ENCODE measurements at places on chromosomes 3 and 15.
A peak's percentile ranks its signal among the peaks of the same experiment; 100 is the strongest.

GRCh38 chr3:174233511-174233910 is 625.6 kb upstream of the NAALADL2 start:
- no peak for DNase-seq

DNA sequence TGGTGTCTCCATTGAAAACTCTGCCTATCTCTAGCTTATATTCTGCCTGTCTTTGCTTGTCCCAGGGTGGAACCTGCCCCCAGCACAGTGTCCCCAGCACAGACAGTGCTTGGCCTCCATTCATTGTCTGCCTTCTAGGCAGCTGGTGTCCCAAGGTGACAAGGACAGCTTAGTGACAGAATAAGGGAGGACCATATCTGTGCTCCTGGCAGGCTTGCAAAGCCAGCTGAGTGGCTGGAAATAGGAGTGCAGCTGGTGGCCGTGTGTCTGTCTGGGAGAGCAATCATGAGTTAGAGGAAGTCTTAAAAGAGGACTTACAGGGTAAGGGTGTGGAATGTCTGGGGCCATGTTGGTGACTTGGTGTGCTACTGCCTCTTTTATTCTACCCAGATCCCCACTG is 33.4 kb downstream of the SCN5A start:
- no peak for DNase-seq

DNA sequence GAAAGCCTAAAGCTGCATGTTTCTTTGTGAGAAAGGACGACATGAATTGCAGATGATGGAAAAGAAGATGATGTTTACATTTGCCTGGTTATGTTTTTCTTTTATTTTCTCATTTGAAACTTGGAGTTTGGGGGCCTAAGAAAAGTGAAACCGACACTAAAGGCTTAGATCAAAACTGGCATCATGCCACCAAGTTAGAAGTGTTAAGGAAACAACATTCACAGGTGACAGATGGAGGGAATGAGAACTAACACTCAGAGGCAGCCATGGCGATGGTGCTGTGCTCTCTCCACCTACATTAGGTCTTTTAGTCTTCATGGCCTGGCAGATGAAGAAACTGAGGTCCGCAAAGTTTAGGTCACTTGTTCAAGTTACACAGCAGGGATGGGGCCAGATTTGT is 923.6 kb downstream of the TUSC7 start:
- no peak for DNase-seq

- DNase-seq: no peak
Observed at GRCh38 chr15:35522061-35522460, 23.9 kb downstream of the DPH6 start.

DNA sequence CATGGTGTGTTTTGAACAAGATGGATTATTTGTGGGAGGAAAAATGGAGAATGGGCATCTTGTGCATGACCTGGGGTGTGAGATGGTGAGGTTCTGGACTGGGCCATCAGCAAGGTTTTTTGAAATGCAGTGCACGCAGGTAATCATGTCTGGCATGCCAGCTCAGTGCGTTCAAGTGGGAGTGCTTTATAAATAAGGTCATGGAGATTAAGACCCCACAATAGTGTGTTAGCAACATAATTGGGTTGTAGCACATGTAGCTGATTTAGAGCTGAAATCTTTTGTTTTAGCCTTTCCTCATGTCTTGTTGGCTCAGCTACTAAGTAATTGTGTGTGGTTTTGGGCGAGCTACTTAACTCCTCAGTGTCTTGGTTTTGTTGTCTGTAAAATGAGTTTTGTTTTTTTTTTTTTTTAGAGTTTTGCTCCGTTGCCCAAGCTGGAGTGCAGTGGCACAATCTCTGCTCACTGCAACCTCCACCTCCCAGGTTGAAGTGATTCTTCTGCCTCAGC is 3.9 kb upstream of the CACNA1D start:
- DNase-seq: no peak

GRCh38 chr15:61011576-61012336 is 217.3 kb downstream of the RORA start:
- no peak for DNase-seq

- DNase-seq: no peak
Observed at GRCh38 chr3:102159810-102160451, 274.9 kb upstream of the ZPLD1 start.

DNA sequence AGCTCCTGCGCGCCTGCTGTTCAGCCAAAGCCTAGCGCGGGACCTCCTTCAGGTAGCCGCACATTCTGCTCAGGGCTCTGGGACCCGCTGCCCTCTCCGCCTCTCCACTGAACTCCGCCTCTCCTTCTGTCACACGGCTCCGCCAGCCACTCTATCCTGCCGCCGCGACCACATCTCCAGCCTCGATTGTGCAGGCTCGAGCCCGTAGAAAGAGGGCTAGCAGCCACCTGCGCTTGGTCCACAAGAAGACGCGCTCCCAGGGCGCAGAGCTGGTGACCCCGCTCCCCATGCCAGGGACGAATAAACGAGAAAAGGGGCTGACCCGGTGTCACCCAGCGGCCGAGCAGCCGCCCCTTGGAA is 1.1 kb upstream of the VIPR1 start:
- DNase-seq: peak; percentile 15

DNA sequence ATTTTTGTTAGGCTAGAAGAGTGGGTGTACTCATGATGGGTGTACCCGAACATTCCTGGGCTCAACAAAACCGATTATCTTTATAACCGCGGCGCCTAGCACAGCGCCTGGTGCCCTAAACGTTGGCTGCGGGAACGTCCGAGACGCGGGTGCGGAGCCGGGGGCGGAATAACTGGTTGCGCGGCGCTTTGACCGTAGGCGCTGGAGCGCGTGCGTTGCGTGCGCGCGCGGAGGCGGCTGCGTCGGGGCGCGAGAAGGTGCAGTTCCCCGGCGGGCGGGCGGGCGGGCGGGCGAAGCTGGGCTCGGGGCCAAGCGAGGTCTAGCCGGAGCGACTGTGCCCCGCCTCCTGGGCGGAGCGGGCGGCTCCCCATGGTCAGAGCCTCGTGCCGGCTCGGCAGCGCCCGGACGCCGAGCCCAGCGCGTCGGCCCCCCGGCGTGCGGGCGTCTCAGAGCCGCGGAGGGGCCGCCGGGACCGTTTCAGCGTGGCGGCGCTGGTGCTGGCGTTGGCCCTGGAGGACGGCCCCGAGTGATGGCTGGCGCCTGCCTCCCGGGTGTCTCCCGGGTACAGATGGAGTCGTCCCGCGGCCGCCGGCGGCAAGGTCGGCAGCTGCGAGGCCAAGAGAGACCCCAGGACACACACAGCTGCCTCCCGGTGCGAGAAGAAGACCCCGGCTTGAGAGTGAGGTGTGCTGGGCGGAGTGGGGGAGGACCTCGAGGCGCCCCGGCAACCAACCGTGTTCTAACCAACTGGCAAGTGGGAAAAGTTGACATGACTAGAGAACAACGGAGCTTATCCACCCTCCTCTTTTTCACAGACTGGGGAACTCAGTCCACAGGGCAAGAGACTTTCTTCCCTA is at the start of gene PLAAT1:
Gene PLAAT1, plus strand, starts transcription at position 373 of the 857 bp plus-strand sequence. CDS start 14,429 bp downstream, outside the sequence.
- DNase-seq: no peak

GRCh38 chr3:55546866-55547669 is 60.0 kb upstream of the WNT5A start:
- DNase-seq: no peak

DNA sequence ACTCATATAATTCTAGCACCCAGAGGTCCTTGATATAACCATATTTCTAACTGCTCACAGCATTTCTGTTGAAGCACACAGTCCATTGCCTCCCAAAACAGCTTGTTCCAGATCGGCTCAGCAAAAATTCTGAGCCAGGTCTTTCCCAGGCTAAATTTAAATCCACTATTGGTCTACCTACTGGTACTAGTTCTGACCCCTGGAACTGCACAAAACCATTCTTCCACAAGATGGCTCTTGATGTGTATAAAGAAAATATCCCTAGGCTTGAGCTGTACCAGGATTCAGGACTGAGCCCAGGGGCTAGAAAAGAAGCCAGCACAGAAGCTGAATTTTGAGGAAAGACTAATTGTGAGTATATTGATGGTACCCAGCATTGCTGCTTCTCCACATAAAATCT is 75.4 kb upstream of the ABHD17C start:
- DNase-seq: no peak

All from activated CD4-positive, alpha-beta T cell treated with anti-CD3 and anti-CD28 coated beads, Interleukin-2, amount 50 U/mL, for 24 hours (primary cell).